ENCODE measurements at places on chromosomes 7 and 10.

- DNase-seq = no peak
These were observed 26.8 kb upstream of the CDK14 start for GRCh38 chr7:90569368-90569767.

DNA sequence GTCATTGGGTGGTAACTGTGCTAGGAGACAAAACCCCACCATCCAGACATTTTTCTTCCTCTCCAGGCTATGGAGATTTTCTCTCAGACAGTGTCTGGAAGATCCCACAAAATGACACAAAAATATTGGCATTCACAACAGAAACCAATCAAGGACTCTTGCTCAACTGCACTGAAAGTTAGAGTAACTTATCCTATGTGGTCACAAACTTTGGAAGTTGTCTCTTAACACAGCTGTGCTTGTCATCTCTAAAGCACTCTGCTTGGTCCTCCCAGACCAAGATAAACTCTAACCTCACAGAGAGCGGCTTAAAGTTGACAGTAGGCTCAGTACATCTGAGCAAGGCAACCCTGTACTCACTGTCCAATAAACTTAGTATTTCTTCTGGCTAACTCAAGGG, 74.9 kb downstream of the AKR1C4 start:
- DNase-seq = no peak

DNA sequence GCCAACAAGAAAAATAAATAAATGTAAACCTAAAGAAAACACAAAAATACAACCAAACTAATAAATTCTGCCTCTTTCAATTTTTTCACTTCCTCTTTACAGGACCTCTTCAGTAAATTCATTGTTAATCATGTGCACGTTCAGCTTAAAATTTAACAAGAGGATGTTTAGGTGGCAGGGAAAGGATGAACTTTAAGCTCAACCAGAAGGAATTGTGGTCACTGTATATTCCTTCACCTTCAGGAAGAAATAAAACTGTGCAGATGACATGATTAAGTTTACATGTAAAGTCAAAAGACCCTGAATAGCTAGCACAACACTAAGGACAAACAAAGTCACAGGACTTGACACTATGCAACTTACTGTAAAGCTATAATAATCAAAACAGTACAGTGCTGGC, 33.0 kb downstream of the KIF5B start:
- DNase-seq = no peak

DNA sequence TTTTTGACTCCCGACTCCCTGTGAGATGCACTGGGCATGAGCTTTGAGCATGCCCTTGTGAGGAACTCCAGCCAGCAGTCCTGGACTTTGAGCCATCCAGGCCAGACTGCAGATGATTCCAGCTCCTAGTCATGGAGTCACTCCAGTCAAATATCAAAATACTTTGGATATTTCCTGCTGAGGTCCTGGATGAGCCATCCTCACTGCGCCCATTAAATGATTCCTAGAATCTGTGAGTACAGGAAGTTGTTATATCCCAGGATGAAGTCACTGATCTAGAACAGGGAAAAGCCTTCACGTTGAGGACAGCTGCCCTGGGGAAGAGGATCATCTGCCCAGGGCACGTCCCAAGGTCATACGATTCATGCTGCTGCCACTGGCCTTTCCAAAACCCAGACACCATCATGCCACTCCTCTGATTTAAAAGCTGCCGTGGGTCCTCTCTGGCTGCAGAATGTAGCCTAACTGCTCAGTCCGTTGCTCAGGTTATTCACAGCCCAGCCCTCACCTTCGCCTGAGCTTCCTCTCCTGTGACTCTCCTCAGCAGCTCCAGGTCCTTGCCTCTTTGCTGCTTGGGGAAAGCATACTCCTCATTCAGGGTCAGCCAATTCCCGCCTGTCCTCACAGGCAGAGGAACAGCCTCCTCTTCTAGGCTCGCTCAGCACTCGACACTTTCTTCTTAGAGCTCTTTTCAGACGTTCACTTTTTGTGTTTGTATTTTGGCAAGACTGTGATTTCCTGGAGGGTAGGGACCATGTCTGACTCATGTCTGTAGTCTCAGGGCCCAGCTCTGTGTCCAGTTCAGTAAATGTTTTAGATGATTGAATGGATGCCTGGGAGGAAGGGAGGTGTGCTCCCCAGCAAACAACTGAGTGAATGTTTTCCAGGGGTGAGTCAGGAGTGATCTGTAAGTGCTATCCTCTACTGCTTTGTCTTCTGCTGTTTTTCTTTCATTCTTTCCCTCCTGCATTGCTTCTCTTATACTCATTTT, 157.8 kb downstream of the SNX10 start:
- DNase-seq = no peak

DNA sequence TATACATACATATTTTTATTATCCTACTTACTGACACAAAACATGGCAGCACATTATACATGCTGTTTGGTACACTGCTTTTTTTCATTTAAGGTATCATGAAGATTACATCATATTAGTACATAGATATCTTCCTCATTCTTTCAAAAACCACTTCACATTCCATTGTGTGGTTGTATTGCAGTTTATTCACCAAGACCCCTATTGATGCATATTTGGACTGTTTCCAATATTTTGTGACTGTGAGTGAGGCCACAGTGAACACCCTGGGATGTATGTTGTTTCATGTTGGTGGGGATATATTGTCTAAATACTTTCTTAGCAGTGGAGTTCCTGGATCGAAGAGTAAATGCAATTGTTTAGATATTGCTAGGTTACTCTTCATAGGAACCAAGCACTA, 39.0 kb downstream of the TFAM start:
- no peak for DNase-seq

- no peak for DNase-seq
These were observed 462.5 kb downstream of the PLXNA4 start for GRCh38 chr7:132113536-132114371.

All from stimulated activated CD4-positive, alpha-beta T cell treated with anti-CD3 and anti-CD28 coated beads, Interleukin-2, amount 100 ng/mL, for 24 hours (primary cell).